SK-N-SH treated with all-trans-retinoic acid at 6 μM for 48 hours (cell line): ENCODE measurements at places on chromosomes 12 and 14.

DNA sequence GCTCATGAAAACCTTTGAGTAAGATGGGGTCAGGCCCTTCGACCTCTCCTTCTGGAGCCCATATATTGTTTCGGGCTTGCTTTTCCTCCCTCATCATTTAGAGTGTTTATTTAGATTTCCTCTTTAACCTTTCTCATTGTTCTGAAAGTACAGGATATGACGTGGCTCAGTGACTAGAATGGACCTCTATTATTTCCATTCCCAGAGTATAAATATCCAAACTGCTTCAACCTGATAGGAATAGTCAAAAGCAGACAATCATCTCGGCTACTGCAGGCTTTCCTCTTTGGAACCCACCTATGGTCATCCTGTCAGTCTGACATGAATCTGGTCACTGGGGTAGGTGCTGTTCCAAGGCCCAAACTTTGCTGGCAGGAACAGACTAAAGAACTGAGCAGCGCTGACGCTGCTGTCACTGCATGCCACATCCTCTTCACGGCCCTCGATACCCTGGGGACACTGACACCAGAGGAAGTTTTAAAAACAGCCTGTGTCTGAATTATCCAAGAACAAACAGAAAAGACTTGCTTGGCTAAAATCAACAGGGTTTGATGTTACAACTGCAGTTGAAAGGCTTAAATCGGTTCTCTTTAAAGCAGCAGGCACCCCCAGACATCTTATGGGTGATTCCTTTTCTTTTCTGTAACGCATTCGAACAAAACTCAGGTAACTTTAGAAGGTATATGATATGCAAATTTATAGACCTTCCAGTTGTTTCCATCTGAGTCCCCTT is 5.0 kb upstream of the DDX47 start:
- ATAC-seq: no peak

GRCh38 chr14:88599326-88599725 is 36.5 kb downstream of the ZC3H14 start:
- no peak for ATAC-seq

DNA sequence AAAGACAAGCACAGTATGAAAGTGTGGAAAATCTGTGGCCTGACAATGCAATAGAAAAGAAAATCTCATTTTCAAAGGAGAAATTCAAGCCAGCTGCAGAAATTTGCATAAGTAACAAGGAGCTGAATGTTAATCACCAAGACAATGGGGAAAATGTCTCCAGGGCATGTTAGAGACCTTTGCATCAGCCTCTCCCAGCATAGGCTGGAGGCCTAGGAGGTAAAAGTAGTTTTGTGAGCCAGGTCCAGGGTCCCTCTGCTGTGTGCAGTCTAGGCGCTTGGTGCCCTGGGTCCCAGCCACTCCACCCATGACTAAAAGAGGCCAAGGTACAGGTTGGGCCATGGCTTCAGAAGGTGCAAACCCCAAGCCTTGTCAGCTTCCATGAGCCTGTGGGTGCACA is 58.3 kb downstream of the TESPA1 start:
- no peak for ATAC-seq

DNA sequence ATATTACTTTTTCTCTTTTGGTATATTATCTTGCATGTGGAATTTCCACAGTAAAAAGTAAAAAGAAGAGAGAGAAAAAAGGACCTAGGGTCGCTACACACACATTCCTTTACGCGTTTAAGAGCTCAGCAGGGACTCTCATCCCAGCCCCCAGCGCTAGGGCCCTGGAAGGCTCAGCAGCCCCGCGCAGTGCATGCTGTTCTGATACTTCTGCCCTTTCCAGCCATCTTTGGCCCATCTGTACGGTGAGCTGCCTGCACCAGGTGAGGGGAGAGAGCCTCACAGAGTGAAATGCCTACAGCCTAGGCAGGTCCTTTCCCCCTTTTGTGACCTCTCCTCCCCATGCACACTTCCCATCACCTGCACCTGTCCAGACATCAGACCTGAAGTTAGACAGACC is 1.6 kb upstream of the LTBR start:
- no peak for ATAC-seq

- ATAC-seq: peak; percentile 66
Measured at GRCh38 chr12:11746024-11746771, 96.7 kb downstream of the ETV6 start.

DNA sequence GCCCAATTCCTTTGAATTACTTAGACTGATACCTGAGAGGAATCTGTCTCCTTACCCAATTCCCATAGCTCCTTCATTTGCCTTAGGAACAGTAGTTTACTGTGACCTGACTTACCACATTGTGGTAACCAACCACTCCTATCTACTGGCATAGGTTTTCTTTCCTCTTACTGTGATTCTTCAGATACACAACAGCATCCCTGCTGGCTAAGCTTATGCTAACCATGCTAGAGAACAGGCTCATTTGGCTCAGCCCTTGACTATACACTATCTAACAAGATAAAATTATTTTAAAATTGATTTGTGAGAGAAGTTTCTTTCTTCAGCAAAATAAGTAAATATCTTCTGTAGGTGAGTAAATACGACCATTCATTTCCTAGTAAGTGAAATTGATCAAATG is 320.4 kb upstream of the DDHD1 start:
- no peak for ATAC-seq
